ENCODE measurements at places on chromosomes 3 and 15.

- DNase-seq: no peak
Observed at GRCh38 chr15:39501366-39502081, 79.4 kb upstream of the THBS1 start.

DNA sequence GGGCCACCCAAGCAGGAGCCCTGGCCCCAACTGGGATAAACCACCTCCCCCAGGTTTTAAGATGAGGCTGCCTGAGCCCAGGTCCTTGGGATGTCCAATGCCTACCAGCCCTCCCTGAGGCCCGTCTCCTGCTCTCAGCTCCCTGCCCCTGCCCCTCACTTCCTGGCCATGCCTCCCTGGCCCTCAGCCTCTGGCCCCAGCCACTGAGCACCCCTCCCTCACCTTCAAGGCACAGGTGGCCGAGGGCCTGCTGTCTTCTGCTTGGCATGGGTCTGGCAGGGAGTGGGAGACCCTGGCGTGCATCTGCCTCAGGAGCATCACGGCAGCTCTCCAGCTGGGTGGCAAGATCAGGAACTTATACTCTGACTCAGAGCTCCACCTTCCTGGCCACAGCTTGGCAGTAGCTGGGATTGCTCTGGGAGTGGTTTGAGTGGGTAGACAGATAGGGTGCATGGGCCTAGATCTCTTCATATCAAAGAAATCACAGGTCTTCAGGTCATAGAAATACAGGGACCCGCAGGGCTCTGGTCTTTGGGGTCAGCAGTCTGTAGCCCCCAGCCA is at the start of gene PLA2G4E:
PLA2G4E (minus strand) TSS at position 330 of the 561 bp plus-strand sequence; CDS start at position 318, 12 bp downstream.
- no peak for DNase-seq

DNA sequence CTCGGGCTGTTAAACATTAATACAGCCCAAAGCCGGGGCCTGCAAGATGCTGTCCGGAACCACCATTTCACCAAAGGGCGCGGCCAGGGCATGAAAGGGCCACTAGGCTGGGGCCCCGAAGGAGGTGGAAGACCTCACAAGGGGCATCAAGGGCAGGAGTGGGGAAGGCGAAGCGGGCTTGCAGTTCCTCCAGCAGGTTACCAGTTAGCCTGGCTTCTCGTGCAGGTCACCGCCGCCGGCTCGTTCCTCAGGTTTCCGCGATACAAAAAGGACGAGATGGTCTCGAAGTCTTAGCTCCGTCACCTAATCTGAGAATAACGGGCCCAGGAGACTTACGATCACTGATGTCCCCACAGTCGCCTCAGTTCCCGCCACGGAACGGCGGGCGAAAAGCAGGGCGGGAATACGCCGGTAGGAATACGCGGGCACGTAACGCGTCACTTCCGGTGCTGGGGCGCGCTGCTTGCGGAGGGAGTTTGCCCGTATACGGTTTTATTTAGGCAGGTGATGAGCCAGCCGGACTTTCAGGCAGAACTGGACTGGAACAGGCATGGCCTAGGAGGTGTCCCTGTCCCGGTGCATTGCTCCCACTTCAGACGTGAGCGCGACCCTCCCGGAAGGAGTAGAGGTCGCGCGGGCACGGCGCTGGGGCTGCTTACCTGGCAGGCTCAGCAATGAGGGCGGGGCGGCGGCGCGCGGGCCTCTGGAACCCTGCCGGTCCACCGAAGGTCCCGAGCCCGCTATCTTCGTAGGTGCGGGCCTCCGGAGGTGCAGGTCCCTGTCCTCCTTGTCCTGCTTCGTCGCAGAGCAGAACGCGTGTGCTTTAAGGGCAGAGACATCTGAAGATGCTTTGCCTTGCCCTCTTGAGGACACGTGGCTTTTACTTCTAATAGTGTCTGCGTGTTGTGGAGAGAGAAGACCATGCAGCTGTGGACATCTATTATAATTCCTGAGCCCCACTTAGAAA is at the start of gene RFC4:
RFC4 (minus strand) TSS at position 394 of the 967 bp plus-strand sequence. CDS start 1,769 bp downstream, outside the sequence.
- DNase-seq: peak; percentile 71

DNA sequence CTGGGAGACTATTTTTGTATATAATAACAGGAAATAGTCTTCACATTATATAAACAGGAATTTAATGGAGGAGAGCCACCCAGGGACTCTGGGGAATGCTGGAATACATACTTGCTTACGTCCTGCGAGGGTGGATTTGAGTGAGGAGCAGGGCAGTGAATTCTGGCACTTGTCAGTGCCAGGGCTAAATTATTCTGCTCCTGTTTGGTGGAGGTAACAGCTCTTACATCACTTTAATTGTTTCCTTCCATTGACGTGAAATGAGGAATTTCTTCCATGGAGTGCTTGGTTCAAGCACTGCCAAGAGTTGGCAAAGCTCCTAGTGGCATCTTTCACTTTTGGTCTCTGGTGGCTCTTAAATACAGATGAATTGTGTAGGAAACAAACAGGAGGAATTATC is 94.1 kb upstream of the GOLGA8J start:
- DNase-seq: no peak

DNA sequence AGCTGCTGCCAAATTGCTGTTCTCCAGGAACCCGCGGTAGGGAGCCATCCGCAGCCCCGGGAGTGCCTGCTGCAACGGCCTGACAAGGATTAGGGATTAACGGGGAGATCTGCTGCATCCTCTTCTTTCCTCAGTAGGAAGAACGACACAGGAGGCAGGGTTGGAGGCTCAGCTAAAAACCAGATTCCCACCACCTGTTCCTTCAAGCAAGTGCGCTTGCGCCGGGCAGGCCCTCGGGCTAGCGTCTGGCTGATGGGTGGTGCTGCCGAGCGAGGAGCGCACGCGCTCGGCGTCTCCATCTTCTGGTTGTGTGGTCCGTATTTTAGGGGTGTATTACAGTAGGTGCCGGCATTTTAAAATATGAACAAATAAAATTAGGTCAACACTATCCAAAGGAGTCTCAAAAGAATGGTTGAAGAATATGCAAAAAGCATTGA is 25.4 kb upstream of the SLC25A26 start:
- DNase-seq: no peak

GRCh38 chr3:147572970-147573340 is 163.8 kb downstream of the ZIC1 start:
- no peak for DNase-seq

DNA sequence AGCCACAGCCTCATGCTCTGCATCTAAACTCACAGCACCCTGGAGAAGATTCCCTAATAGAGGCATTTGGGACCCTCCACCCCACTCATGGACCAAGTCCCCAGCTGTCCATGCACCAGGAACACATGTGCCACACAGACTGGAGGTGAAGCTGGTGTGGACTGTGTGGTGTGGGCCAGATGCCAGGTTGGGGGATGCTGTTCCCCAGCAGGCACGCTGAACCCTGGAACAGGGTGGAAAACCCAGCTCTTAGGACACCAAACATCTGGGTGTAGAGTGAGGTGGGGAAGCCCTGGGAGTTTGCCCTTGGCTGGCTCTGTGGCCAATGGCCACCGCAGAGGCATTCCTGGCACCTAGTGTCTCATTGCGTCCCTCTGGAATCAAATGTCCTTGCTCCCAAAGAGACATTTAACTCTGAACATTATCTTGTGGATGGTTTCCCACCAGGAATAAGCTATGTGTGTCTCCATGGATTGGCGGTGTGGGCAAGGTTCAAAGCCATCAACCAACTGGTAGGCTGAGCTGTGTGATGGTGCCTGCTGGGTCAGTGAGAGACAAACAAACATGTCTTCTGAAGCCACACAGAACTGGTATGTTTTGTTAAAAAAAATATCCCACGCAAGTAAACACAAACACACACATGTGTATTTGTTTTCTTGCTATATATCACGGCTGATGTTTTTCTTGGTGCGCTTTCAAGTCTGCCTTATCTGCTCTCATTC is 65.0 kb downstream of the EXOG start:
- no peak for DNase-seq

- no peak for DNase-seq
Observed at GRCh38 chr15:90879730-90880366, 4.5 kb upstream of the FES start.

DNA sequence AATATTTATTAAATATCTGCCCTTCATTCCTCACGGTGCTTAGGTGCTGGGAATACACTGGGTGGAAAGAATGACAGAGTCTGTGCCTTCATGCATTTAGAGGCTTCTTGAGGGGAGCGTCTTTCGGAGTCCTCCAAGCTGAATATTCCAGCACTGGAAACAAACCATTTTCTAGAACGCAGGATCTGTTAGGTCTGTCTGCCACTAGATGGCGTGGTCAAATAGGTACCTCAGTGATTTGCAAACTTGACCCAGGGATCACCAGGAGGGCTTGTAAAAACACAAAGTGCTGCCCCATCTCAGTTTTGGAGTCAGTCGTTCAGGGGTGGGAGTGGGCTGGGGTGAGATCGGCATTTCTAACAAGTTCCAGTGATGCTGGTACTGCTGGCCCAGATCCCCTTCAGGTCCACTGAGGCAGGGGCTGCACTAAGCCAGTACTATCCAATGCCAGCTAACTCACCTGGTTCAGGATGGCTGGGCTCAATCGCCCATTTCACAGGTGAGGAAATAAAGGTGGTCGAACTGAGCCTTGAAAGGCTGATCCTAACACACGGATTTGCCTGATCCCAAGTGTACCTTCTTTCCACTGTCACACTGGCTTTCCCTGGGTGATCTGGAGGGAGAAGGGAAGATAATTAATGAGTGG is 14.8 kb downstream of the ARNT2 start:
- DNase-seq: no peak

DNA sequence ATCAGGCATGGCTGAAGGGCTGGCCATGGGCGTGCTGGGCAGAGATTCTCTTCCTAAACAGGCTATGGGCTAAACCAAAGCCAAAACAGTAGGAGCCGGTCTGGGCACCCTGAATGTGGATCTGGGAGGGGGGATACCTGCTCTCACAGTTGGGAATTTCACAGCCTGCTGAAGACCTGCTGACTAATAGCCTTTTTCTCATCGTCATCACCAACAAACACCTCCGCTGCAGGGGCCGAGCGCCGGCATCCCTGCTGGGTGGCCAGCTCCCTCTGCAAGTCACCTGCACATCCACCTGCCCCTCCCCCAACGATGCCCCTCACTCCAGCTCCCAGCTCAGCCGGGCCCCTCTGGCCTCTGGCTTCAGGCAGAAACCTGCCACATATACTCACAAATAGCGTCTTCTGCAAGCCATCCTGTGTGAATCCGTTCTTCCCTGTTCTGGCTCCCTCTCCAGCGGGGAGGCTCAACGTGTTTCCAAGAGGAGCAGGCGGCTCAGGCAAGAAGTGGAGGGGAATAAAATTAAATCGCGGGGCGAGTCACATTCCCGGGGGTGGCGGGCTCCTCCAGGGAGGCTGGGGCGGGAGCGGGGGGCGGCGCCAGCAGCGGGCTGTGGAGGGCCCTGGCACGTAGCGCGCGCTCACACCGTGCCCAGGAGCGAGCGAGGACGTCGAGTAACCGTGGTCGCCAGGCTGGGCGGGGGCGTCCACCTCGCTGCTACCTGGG is 466 bp downstream of the IQSEC1 start:
- DNase-seq: no peak

GRCh38 chr15:59256482-59256881 is 49.8 kb downstream of the LDHAL6B start:
- DNase-seq: no peak

DNA sequence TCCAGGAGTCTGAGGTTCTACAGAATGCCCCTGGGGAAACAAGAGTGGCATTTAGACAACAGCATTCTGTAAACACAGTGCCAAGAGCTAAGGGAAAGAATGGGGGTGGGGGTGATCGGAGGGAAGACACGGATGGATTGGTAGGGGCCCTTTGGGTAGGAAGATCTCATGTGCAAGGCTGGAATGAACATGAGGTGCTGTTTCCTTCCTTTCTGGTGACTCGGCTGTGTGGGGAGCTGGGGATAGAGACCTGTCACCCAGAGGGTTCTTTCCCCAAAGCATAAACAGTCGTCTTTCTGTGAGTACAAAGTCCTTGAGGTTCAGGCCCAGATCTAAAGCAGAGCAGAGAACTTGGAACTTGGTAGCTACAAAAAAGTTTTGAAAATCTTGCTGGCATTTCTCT is 11.7 kb downstream of the TPM1 start:
- DNase-seq: no peak

- DNase-seq: no peak
Observed at GRCh38 chr15:45441686-45442085, 63.3 kb upstream of the GATM start.

DNA sequence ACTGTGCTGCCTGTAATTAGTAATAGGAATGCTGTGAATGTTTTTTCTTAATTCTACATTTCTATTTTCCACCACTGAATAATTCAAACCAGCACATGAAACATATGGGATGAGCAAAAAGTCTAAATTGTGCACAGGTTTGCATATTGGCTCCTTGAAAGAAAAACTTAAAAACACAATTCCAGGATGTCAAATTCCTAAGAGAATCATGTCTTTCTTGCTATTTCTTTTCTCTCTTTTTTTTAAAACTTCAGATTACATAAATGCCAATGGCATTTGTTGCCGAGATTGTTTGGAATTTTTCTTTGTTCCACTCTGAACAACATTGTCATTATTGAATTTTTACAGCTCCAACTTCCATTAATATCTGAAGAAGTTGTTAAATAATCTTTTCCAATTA is 60.8 kb downstream of the VGLL3 start:
- DNase-seq: no peak

- no peak for DNase-seq
Observed at GRCh38 chr3:119990888-119991287, 103.4 kb downstream of the GSK3B start.

GRCh38 chr15:65054333-65055200 is 9.4 kb downstream of the SLC51B start:
- peak; percentile 15 for DNase-seq

GRCh38 chr15:24917431-24917830 is 37.4 kb upstream of the SNRPN start:
- DNase-seq: no peak

GRCh38 chr3:197501496-197501878 is 54.3 kb downstream of the BDH1 start:
- DNase-seq: no peak

GRCh38 chr15:36571301-36571700 is 8.1 kb upstream of the CDIN1 start:
- no peak for DNase-seq

DNA sequence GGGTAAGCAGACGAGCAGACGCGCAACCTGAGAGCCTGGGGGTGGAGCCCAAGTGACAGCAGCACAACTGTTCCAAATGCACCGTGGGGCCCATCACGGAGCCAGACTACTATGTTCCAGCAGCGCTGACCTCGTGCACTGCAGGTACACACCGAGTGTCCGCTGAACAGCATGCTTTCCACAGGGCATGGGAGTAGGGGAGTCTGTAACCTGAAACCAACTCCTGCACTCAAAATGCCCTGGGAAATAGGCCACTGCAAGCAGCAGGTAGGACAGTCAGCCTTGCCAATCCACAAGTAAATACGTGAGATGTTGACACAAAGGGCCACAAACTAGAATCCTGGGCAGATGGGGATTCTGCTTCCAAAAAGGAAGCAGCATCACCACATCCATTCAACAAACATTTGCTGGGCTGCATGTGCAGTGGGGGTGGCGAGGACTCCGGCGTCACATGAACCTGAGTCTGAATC is 73.9 kb downstream of the TBC1D2B start:
- no peak for DNase-seq

Data from activated CD4-positive, CD25-positive, alpha-beta regulatory T cell (primary cell).